SHP77 (cell line): ENCODE measurements at places on chromosomes 6 and 20.

- DNase-seq = no peak
Measured at GRCh38 chr6:17448165-17448564, 54.8 kb downstream of the CAP2 start.

- DNase-seq = no peak
Measured at GRCh38 chr6:9521152-9521530, 893.7 kb downstream of the TFAP2A start.

DNA sequence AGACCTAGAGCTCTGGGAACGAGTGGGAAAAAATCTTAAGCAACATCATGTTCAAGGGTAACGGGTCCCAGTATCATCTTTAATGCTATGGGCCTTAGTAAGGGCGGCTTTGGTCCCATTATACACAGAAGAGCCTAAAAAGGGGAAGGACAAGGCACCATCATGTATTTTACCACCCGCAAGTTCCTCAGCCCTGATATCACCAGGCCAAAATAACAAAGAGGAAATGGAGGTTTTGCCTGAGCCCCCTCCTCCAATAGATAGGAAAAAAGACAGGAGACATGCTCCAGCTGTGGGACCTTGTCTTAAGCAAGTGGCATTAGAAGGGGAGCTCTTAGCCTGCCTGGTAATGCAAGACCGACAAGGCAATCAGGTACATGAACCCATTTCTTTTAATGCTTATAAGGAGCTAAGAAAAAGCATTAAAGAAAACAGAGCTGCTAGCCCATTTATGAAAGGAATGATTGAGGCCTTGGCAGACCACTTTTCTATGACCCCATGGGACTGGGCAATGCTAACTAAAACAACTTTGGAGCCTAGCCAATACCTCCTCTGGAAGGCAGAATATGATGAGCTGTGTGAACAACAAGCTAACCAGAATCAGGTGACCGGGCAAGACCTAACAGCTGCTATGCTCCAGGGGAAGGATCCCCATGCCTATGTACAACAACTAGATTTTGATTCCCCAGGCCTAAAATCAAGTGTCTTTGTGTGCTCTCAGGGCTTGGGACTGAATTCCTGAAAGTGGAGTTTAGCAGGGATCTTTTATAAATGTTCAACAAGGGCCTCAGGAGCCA lies 23.2 kb downstream of the HLA-DPA1 start:
- DNase-seq = no peak

DNA sequence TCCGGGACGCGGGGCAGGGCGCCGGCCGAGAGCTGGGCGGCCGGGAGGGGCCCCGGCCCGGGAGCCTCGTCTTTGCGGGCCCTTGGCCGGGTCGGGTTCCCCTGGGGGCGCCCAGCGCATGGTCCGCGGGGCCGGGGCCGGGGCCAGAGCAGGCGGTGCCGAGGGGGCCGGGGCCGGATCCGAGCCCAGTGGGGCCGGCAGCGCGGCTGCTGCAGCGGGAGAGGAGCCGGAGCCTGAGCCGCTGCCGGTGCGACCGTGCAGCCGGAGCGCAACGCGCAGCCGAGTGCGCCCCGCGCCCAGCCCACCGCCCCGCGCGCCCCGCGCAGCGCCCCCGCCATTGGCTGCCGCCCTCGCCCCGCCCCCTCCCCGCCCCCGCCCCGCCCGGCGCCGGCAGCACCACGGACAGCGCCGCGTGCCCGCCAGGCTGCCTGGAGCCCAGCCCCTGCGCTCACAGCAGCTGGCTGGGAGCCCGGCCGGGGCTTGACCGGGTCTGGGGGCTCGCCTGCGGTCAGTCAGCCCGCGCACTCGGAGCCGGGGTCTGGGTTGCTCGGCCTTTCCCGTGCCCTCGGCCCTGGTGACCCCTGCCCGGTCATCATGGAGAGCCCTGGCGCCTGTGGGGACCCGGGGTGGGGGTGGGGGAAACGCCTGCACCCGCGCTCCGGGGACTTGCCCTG lies at the start of gene HRH3:
Gene HRH3 (minus strand): TSS at position 287 of the 674 bp plus-strand sequence. CDS start 308 bp downstream, outside the sequence.
- DNase-seq = no peak

GRCh38 chr6:136523196-136523595 lies 27.0 kb downstream of the MAP7 start:
- DNase-seq = no peak

GRCh38 chr6:21003780-21004541 lies 469.7 kb downstream of the CDKAL1 start:
- peak; percentile 2 for DNase-seq

- no peak for DNase-seq
Measured at GRCh38 chr6:1600764-1601157, 9.0 kb upstream of the FOXC1 start.

DNA sequence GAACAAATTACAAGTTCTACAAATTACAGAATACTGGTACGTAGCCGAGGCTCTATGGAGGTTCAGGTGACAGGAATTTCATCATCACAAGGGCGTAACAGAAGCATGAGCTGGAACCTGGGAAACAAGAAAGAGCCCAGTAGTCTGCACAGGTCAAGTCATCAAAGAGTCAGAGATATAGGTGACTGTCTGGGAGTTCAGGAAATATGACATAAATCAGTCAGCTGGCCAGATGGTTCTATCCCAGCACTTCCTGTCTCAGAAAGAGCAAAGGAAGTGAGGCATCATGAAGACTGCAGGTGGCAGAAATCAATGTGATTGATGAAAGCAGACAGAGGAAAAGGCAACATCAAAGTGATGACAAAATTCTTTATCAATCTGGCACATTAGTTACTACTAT lies 23.3 kb downstream of the MYCT1 start:
- no peak for DNase-seq

GRCh38 chr20:50245498-50246366 lies 55.1 kb downstream of the CEBPB start:
- no peak for DNase-seq

DNA sequence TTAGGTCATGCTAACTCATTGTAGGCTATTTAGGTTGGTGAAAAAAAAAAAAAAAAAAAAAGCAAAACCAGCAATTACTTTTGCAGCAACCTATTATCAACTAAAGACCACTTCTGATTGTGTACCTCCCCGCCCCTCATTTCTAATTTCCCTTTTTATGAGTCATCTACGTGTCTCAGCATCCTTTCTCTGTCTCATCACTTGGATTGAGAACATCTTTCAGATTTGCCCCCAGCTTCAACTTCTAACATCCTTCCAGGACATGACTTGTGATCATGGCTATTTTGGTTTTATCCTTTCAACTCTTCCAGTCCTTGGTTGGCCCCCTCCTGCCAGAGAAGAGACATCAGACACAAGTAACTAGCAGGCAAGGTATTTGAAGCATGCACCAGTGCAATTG lies 156.7 kb upstream of the CCN2 start:
- no peak for DNase-seq

GRCh38 chr6:111809766-111810165 lies 63.5 kb downstream of the FYN start:
- DNase-seq = no peak

- no peak for DNase-seq
Measured at GRCh38 chr6:163986313-163986712, 571.8 kb downstream of the QKI start.

GRCh38 chr20:37702403-37703034 lies 8.7 kb downstream of the CTNNBL1 start:
- DNase-seq = no peak

DNA sequence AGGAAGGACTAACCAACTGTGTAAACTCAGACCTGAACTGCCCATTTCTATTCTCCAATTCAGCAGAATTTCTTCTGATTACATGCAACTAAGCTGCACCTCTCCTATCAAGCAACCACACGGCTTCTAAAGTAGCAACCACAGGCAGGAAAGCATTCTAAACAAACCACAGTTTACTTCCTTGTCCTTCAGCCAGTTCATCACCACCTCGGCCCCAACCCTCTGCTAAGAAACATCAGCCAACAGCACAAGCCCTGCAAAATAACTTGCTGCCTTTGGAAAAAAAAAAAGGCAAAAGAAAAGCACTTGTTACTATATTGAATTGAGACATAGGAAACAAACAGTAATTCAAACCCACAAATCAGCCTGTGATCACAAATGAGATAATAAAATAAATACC lies 140.3 kb downstream of the NFATC2 start:
- no peak for DNase-seq

DNA sequence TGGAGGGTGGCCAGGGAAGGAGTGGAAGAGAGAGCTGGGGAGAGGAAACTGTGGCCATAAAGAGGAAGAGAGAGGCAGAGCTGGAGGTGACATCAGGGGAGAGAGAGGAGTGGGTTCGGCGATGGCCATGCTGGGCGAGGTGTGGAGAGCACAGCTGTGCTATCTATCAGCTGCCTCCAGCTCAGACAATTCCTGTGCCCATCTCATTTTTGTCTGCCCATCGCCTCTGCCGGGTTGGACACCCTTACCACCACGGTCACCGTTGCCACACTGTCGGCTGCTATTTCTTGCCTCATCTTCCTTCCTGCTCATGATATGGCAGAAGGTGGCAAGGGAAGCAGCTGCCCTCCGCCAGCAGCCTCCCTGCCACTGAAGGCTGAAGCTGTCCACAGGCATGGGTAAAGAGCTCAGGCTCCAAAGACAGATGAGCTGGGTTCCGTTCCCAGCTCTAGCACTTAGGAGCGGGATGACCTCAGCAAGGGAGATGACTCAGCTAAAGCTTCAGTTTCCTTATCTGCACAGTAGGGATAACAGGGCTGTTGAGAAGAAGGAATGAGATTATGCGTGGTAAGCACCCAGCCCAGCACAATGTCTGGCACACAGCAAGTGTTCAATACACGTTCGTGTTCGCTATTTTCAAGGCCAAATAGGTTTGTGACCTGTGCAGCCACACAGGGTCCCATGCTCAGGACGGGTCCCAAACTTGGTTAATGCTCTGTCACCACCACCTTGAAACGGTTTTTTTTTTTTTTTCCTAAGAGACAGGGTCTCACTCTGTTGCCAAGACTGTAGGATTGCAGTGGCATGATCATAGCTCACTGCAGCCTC lies 21.9 kb upstream of the TAF8 start:
- DNase-seq = peak; percentile 41

DNA sequence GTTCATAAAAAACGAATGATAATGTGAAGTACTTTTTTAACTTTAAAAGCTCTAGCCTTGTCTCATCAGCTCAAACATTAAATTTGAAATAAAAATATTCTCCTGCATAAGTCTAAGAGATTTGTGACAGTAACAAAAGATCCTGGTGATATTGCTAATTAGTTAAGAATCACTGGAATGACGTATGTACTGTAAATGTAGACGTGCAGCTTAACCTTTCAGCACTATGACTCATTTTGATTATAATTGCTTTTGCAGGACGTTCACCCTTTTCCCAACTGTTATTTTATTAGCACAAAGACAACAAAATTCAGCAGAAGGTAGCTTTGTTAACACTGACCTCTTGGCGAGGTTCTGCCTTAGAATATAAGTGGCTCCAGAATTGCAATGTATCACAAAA lies 68.6 kb downstream of the TENT5A start:
- peak; percentile 66 for DNase-seq

DNA sequence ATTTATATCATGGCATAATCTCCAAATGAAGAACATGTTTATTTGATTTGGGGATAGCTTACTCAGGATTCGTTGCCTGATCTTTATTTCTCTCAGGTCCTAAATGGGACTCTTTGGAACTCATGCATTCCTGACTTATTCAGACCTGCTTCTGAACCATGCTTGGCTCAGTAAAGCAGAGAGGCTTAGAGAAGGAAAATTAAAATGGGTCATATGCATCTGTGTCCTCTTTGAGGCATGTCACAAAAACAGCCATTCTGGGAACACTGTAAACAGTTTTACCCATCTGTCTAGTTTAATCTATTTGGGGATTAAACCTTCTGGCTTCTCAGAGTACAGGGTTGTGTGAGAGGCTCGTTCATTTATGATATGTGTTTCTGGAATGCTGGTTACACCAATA lies 1017.3 kb downstream of the KIF16B start:
- DNase-seq = no peak

DNA sequence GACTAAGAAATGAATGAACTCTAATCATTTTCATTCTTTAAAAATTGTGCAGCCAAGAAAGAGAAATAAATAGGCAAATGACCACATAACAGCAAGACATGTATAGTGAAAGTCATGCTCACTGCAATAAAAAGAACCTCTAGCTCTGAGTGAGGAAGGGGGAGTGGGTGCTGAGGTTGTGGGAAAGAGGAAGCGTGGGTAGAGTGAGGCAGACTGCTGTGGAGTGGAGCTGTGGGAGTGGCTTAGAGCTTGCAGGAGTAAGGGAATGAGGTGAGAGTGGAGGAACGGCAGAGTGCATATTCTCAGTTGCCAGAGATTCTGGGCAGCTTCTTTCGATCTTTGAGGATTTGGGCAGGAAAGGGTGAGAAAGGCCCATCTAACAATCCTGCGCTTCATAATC lies 10.4 kb downstream of the DEFB129 start:
- DNase-seq = no peak

DNA sequence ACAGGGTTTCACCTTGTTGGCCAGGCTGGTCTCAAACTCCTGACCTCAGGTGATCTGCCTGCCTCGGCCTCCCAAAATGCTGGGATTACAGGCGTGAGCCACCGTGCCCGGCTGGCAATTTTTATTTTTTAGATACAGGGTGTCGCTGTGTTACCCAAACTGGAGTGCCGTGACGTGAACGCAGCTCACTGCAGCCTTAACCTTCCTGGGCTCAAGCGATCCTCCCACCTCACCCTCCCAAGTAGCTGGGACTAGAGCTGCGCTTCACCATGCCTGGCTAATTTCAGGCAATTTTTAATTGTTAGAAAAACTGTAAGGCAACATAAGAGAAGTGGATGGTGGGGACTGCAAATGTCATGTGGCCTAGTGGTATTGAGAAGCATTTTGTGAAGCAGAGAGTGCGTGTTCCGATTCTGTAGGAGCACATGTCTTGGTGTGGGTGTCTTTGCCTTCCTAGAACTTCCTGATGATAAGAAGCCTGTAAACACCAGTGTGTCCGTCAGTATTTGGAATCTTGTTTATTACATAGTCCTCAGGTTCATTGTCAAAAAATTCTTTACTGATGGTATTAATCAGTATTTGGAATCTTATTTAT lies 18.0 kb downstream of the JARID2 start:
- DNase-seq = no peak

DNA sequence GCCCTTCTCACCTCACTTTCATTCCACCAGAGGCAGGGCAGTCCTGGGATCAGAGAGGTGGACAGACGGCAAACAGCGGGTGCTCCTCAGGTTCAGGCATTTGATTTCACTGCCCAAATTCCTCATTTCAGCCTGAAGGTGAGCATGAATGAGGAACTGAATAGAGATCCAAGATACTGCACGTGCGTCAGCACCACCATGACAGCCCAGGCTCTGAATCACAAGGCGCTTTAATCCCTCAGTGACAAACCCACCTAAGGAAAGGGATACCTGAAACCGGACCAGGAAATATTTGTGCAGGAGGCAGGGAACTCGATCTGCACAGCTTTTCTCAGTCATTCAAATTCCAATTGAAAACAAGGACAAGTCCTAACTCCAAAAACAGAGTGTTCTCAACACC lies 174.8 kb upstream of the HEY2 start:
- no peak for DNase-seq

DNA sequence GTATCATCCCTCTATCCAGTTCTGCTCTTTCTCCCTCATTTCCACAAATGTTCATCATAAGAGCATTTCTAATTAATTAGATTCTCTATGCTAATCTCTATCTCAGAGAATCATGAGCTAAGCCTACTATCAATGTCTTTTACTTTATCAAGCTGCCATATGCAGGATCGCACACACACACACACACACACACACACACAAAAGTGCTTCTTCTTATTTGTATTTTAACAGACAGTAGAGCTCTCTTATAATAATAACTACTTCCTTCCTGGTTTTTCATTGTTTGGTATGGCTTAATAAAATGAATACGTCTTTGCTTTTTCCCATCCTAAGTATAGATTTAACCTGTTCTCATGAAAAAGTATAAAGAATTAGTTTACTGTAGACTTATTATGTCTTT lies 170.2 kb downstream of the HAO1 start:
- DNase-seq = peak; percentile 21

GRCh38 chr20:42020316-42020715 lies 402.1 kb upstream of the CHD6 start:
- no peak for DNase-seq
